ENCODE measurements at places on chromosomes 2 and 18.

DNA sequence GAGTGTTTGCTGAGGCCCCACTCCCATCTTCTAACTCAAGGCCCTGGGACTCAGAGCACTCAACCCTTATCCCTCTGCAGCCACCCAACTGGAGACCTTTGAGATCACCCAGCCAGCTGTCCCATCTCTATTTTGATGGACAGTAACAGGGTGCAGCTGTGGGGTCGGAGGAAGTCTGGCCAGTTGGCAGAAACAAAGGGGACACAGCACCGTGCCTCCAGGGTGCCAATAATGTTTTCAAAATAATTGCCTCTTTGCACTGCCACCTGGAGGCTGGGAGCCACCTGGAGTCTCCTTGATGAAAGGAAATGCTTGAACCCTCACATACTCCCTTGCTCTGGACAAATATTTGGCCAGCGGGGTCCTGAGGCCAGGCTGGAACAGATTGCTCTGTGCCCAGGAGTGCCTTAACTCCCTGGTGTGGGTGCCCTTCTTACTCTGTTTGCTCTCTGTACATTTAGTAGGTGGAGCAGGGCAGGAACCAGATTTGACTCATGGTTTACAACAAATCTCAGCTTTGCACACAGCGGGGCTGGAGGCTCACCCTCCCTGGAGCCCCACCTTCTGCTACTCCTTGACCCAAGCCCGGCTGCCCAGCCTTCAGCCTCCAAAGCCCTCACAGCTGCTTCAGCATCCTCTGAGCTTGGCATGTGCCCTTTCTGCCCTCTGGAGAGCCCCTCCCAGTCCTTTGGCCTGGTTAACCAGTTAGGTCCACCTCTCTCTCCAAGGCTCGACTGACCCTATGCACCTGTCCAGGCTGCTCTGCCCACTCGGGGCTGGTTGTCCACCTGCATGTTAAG lies 17.2 kb downstream of the MAL start:
- DNase-seq: no peak

DNA sequence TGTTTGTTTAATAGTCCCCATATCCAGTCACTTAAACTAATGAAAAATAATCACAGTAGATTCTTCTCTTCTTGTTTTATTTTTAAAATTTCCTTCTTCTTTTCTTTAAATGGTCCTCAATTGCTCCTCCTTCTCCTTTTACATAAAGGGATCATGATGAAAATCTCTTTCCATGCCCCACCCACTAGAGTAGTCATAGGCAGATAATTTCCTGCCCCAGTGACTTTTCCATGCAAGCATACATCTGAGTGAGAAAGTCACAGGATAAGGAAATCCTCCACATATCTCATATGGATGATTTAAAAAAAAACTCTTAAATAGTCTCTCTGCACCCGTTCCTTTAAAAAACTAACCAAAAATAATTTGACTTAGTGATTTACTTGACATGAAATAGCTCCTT lies 552.3 kb upstream of the SETBP1 start:
- no peak for DNase-seq

GRCh38 chr2:207475546-207475945 lies 54.2 kb upstream of the CREB1 start:
- no peak for DNase-seq

DNA sequence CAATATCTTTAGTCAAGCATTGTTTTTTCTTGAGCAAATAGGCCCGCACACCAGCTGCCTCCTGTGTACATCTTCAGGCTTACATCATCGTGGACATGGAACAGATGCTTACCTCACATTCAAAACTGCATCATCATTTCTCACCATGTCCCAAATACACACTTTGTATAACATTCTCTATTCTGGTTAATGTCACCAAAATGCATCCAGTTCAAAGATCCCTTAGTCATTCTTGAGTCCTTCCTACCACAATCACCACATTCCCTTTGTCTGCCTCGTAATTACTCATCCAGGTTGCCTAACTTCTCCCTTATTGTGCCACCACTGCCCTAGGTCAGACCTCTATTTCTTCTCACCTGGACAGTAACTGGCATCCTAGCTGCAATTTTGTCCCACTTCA lies 373.7 kb upstream of the GALNT5 start:
- DNase-seq: no peak

DNA sequence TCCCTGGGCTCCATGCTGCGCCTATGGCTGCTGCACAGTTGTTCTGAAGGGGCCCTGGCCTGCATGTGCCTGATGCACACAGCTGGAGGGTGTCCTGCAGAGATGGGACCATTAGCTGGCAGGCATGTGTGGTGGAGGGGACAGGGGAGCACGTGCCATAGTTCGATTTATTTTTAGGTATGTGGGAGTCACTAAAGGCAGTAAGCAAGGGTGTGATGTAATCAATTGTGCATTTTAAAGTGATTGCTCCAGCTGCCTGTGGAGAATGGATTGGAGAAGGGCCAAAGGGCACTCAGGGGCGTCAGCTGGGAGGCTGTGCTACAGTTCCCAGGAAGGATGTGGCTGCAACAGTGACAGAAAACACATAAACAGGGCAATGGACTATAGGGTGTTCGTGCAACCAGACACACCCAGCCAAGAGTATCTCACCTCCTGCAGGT lies 205.1 kb downstream of the ARL4C start:
- DNase-seq: no peak

DNA sequence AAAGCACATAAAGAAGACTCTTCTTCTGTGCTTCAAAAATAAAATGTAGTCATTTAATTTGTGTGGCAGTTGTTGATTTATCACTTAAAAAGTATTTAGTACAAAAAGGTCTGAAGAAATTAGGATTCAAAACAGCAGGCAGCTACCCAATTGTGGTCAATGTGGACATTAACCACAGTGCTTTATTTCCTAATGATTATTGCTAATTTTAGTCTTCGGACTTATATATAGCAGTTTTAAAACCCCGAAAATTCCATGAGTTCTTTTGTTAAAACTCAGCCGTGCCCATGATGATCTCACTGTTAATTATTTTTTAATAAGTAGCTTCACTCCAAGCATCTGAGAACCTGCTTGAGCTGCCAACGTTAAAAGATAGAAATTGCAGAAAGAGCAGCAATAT lies 594.3 kb downstream of the STK39 start:
- DNase-seq: no peak

DNA sequence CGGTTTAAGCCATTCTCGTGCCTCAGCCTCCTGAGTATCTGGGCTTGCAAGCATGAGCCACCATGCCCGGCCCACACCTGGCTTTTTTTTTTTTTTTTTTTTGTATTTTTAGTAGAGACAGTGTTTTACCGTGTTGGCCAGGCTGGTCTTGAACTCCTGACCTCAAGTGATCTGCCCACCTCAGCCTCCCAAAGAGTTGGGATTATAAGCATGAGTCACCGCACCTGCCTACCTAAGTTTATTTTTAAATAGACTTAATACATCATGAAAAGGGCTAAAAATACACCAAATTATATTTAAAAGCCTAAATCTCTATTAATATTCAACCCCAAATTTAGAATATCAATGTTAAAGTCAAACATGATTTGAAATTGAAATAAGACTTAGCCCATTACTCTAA lies 250.8 kb upstream of the MC4R start:
- DNase-seq: no peak
